ENCODE measurements at places on chromosomes 1 and 21.
A peak's percentile ranks its signal among the peaks of the same experiment; 100 is the strongest.

- DNase-seq, result no peak
Measured at GRCh38 chr1:110672001-110672752, 2.6 kb downstream of the KCNA3 start.

DNA sequence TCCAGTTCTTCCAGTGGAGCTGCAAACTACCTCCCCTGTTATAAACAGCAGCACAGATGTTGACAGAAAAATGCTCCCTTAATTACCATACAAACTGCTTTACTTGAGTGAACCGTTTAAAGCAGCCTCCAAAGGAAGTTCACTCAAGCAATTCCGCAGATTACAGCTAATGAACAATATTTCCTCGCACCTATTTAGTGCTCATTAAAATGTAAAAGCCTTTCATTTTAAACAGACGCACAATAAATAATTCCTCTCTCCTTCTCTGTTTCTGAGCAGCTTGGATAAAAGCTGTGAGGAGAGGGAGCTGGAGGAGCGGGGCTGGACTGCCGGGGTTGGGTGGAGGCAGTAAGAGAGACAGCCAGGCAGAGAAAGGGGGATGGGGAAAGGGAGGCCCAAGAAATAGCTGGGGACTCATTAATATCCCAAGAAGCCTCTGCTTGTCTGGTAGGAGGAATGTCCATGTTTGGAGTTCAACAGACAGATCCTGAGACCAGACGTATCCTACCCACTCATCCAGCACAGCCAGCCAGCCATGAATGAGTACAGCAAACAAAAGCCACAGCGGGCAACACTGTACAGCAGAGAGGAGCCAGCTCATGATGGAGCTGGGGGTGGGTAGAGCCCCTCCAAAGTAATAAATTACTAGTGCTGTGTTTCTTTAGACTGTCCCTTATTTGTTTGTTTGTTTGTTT, 227.7 kb downstream of the GPATCH2 start:
- DNase-seq, result no peak

GRCh38 chr21:38765056-38765455, 40.7 kb upstream of the ETS2 start:
- DNase-seq, result no peak

DNA sequence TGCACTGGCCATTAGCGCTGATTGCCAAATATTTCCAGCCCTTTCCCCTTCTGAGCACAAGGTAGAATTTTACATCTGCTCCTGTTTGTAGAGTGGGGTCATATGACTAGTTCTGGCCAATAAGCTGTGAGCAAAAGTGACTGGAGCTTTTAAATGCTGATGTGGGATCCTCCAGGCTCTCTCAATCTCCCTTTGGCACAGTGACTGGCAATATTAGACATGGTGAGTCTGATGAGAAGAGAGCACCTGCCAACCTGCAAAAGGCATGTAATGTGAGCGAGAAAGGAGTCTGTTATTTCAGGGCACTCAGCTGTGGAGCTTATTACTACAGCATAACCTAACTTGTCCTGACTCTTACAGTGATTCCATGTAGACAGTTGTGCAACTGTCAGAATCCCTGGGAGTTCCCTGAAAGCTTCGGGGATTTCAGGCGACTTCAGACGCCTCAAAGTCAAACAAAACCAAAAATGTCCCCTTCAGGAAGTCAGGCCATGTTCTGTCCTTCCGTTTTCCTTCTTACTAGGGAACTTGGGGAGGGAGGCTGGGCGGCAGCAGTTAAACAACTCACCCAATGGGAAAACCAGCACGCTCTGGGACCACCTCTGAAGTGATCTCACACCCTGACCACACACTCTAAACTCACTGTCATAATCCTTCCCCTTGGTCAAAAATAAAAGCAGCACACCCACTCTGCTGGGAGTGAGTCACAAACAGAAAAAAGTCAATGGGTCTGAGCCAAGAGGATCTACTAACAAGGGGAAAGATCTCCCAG, 3.6 kb upstream of the RASSF5 start:
- DNase-seq, result peak; percentile 98

DNA sequence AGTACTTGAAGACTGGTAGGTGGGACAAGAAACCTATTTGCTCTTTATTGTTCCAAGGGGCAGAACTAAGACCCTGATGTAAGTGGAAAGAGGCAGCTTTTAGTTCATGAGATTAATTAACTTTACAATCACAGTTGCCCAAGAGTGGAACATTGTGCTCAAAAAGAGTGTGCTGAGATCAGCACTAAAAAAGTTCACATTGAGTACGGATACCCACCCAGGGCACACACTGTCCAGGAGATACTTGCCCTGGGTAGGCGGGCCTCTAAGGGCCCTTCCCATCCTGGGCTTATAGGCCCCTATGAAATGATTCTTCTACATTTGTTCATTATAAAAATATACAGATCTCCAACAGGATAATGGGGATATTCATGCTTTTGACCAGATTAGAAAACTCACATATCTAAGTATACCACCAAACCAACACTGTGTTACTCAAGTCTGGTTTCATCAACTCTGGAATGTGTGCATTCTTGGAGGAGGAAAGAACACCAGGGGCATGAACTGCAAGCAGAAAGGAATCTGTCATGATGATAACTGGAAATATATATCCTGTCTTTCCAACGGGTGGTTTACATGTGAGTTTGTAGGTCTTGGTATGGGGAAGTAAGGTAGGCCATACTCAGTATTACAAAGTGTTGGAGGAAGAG, 626.2 kb downstream of the SMYD3 start:
- peak; percentile 94 for DNase-seq

GRCh38 chr1:228329887-228330286, 76.7 kb downstream of the TRIM11 start:
- DNase-seq, result no peak

GRCh38 chr1:14922942-14923726, 230.4 kb upstream of the TMEM51 start:
- no peak for DNase-seq

GRCh38 chr1:2074944-2075740, 24.9 kb downstream of the PRKCZ start:
- DNase-seq, result no peak

- DNase-seq, result no peak
Measured at GRCh38 chr1:199515261-199515660, 512.2 kb upstream of the NR5A2 start.

DNA sequence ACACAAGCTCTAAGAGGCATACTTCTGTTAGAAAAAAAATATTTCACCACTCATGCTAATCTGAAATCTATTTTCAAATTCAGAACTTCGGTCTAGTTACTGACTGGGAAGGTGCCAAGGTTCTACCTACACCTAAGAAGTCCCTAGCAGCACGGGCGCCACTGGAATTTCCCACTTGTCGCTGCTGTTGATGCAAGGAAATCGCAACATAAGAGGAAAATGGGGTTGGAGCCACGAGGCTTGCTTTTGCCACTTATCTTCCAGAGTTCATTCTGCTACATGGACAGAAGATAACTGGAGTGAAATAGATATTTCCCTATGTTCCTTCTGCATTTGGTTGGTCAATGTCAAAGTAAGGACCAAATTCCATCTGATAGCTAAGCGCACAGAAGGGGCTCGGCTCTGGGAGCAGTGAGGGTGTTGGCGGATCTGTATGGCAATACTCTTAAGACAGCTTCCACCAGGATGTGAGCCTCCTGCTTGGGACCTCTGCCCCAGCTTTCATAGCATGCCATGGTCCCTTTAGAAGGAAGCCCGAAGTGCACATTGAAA, 47.2 kb downstream of the RCAN1 start:
- no peak for DNase-seq

GRCh38 chr1:24929398-24930259, 447 bp downstream of the RUNX3 start:
- no peak for DNase-seq

GRCh38 chr1:201170533-201171062, 16.3 kb upstream of the TMEM9 start:
- peak; percentile 87 for DNase-seq

- DNase-seq, result peak; percentile 35
Measured at GRCh38 chr1:78003070-78003746, 1.5 kb upstream of the DNAJB4 start.

DNA sequence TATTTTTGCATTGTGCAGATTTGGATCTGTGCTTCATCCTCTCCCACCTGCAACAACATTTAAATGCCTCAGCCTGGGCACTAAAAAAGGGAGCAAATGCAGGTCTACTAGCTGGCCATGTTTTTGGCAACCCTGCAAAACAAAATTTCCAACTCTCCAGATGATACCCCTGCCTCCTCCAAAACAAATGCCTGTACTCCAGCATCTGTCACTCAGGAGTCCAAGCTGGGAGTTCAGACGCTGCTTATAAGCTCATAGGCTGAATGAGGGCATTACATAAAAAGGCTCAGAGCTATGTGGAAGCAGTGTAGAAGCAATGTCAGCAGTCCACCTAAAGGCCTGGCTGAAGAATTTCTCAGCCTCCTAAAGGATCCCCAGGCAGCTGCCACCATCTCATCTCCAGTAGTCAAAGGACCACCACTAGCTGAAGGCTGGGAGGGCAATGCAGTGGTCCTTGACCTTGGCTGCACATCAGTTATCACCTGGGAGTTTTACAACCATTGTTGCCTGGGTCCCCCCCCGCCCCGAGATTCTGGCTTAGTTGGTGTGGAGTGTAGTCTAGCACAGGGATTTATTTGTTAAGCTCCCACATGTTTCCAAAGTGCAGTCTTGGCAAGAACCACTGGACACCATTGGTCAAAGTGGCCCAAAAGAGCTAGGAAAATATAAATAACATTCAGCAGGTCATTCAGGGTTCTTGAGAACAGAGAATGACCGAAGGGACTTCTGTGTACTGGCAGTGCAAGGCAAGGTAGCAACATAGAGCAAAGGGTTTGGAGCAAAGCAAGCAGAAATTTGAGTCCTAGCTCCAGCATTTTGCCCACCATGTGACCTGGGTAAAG, 57.2 kb downstream of the ITPKB start:
- DNase-seq, result no peak

- no peak for DNase-seq
Measured at GRCh38 chr1:48089356-48089891, 92.2 kb upstream of the TRABD2B start.

- DNase-seq, result no peak
Measured at GRCh38 chr1:47563201-47563600, 125.4 kb downstream of the FOXD2 start.

GRCh38 chr1:70819785-70820184, 227.8 kb downstream of the PTGER3 start:
- DNase-seq, result no peak

DNA sequence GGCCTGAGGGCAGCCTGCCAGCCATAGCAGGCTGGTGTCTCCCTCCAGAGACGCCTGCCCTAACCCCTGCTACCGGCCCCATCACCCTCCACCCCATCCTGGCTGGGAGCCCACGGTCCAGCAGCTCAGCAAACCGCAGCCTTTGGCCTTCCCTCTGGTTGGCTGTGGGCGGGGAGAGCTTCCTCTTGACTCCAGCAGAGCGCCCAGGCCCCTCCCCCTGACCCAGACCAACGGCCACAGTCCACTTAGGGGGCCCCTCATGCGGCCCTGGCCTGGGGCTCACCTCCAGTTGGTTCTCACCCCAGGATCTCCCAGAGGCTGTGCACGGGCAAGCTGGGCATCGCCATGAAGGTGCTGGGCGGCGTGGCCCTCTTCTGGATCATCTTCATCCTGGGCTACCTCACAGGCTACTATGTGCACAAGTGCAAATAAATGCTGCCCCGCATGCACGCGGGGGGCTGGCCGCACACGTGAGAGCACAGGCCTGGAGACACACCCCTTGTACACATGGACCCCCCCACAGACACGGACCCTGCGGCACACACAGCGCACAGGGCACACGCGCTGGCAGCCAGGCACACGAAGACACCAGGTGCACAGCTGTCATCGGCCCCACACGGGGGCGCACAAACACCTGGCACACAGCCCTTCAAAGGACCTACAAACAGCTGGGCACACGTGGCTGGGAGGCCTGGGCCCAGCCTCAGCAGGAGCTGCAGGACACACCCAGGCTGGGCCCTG, 3.1 kb downstream of the SMIM1 start:
- DNase-seq, result peak; percentile 33

GRCh38 chr1:160228431-160228830, 23.2 kb downstream of the PEA15 start:
- DNase-seq, result no peak

GRCh38 chr1:23577056-23578004, 18.0 kb upstream of the ID3 start:
- DNase-seq, result peak; percentile 97

DNA sequence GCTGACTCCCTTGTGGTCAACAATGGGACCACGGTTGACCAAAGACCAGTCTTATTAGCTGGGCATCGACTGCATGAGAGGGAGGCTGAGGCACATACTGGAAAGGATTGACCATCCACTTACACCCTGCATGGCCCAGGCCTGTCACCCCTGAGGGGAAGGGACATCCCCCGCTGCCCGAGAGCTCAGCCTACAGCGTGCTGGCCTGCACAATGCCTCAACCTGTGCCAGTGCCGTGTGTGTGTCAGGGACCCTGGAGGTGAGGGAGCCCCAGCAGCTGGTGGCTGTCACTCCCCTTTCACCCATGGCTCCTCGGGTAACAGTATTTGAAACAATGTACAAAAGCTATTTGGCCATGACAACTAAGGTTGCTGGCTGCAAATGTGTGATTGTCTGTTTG, 67.3 kb downstream of the SLC35F3 start:
- no peak for DNase-seq

- DNase-seq, result peak; percentile 72
Measured at GRCh38 chr21:25342816-25343215, 264.5 kb downstream of the MRPL39 start.

DNA sequence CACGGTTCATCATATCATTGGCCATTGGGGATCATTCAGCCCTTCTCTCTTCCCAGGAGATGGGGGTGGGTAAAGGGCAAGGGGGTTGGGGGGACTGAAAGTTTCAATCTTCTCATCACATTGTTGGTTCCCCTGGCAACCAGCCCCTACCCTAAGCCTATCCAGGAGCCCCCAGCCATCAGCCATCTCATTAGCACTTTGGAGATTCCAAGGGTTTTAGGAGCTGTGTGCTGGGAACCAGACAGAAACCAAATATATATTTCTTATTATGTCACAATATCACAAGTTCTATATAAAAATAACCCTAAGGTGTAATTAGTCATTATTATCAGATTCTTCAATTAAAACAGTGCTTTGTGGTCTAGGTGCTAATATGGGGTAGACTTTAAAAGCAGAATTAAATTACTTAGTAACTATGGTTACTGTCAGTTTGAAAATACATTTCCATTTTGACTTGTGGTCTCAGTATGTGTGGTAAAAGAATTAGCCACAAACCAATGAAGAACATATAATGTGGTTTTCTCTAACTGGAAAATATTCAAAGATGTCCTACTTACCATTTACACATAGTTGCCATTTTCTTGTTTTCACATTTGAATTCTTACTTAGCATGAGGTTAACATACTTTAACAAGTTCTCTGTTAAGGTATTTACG, 28.1 kb downstream of the IL23R start:
- DNase-seq, result no peak

GRCh38 chr1:32215629-32216480, 6.3 kb downstream of the TMEM234 start:
- DNase-seq, result peak; percentile 68

DNA sequence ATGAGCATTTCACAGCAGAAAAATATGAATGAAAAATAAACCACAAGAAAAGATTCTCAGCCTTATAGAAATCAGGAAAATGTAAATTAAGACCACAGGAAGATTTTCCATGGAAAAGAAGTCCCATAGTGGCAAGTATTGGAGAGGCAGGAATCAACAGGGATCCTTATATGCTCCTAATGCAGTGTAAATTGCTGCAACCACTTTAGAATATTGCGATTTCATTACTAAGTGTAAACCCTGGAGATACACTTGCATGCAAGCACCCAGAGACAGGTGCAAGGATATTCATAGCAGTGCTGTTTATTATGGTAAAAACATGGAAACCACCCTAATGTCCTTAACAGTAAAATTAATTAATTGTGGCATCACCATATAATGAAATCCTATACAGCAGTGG, 10.6 kb upstream of the LRP8 start:
- no peak for DNase-seq

All from fibroblast of the aortic adventitia (primary cell).